Breast epithelium (tissue), 4 donors: ENCODE measurements at places on chromosomes 16 and 17.

GRCh38 chr17:77479372-77480198 lies 338.8 kb downstream of the SEC14L1 start:
- no peak for DNase-seq

DNA sequence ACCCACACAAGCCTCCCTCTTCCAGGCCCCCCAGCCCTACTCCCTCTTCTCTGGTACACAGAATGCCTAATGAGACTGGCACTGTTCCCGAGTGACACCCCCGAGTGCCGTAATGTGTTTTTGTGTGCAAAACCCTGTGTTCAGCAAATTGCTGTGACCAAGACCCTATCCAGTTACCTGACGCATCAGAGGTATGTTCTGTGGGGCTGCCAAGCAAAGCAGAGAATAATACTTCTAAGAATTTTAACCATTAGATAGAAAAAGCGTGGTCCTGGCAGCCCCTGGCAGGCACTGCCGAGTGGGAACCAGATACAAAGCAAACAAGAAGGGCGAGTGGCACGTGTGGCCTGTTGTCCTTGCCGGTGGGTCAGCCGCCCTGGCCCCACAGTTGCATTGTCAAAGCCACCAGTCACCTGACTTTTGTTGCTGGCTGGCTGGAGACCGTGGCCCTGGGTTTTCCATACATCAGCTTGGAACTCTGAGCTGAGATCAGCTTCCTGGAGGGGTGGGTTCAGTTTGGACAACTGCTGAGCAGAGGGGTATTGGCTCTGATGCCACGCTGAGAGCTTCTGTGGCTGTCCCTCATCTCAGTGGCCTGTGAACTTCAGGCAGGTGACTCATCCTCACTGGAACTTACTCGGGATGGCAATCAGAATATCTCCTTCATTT lies 69.1 kb upstream of the BRD7 start:
- DNase-seq, result no peak

GRCh38 chr17:73424571-73424970 lies 112.8 kb upstream of the CDC42EP4 start:
- DNase-seq, result no peak

GRCh38 chr17:40290629-40291280 lies 3.1 kb downstream of the CDC6 start:
- no peak for DNase-seq

- DNase-seq, result no peak
These were observed 5.9 kb upstream of the MAPK7 start for GRCh38 chr17:19372439-19372838.

DNA sequence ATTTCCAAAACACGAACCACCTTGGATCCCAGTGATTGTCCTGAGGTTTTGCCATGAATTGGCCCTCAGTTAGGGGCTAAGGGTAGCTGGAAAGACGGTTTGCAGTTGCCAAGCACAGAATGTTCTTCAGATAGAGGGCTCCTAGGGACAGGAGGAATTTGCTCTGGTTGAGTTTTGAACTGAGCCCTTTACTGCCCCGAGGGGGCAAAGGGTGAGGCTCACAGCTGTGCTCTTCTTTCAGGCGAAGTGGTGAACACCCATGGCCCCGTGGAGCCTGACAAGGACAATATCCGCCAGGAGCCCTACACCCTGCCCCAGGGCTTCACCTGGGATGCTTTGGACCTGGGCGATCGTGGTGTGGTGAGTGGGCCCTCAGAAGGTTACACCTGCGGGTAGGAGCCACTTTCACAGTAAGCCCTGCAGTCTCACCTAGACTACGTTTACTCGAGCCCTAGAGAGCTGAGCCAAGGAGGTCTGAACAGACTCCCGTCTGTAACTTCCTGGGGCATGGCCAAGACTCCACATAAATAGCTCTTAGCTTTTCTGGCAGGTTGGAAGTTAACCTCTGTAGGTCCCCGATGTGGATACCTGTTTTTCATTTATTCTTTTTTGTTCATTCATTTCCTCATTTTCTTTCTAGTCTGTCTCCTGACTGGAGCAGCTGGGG lies 32.5 kb downstream of the NMT1 start:
- peak; percentile 75 for DNase-seq

- DNase-seq, result no peak
These were observed 21.1 kb downstream of the CDR2 start for GRCh38 chr16:22353191-22353919.

DNA sequence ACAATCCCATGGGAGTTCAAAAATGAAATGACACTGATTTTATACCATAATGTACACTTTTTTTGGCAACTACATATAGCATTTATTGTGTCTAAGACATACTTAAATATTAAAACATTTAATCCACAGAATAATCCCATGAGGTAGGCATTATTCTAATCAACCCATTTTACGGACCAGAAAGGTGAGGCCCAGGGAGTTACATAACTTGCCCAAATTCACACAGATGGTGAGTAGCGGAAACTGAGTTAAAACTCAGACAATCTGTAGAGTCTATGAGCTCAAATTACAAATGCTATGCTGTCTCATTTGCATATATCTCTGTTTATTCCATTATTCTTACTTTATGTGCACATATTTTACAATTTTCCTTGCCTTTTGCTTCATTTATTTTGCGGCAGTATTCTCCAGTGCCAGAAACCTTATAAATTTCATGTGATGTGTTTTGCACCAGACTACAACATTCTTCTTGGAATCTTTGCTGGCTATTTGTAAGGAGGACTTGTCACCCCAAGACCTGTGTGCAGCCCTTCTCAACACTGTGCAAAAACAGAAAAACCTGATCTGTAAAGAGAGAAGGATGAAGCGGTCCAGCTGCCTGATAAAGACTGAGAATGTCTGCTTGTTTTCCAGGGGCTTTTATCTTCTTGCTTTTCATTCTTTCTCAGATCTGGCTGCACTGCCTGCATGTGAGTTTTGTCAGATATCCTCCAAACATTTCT lies 2.3 kb upstream of the ABCA9 start:
- DNase-seq, result no peak

DNA sequence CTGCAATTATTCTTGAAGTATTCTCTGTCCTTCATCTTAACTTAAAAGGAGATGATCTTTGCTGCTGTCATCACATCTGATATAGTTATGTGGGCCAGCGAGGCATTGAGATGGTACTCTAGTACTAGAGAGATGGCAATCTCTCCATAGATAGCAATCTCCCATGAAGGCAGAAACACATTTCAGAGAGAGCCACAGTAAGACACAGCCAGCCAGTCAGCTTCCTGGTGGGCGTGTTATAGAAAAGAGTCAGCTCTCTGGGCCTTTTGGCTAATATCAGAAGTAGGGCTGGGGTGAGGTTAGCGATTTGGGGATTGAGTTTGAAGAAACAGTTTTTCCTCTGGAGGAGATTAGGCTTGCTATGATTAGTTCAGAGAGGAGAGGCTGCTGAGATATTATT lies 22.6 kb upstream of the EFCAB13 start:
- no peak for DNase-seq

GRCh38 chr17:40431231-40431602 lies 12.0 kb upstream of the IGFBP4 start:
- DNase-seq, result peak; percentile 7

DNA sequence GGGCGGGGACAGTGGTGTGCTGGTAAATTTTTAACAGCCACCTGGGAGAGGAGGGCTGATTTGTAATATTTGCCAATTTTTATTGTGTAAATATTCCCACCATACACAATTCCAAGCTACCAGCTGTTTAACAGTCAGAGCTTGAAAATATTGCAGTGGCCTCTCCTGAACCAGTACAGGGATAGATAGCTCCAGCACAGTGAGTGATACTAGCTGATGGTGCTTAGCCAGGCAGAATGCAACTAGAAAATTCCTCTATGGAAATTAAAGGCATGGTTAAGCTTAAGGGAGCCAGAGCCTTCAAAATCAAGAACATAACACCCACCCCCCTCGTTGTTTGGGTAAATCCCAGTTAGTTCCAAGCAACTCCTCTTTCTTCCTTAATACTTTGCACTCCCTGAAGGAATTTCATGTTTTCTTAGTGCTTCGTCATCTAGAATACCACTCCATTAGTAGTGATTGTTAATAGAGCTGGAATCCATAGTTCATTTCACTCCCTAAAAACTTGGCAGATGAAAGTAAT lies 96.6 kb downstream of the CYB561 start:
- DNase-seq, result no peak

DNA sequence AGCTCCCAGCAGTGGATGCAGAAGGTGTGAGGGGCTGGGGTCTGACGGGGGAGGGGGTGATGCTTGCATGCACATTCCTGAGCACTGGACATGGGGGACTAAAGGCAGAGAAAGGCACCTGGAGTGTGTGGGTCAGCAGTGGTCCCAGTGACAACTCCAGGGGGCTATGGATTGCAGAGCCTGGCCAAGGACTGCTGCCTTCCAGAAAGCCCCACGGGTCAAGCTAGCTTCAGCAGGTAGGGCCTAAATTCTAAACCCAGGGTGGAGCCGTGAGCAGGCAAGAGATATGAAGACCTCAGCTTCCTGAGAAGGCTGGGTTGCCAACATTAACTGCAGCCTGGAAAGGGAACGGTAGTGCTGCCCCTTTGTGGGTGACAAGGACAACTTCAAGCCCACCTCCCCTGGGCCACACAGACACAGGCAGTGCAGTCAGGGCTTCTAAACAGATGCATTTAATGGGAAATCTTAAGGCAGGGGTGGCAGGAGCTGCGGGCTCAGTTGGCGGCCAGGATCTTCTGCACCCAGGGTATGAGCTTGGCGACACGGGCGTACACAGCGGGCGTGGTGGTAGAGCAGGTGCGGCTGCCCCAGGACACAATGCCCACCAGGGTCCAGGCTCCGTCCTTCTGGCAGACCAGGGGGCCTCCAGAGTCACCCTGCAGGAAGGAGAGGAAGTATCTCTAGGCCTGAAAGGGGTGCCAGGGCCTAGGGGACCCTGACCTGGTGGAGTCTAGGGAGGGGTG lies 3.1 kb downstream of the CTRB2 start:
- DNase-seq, result no peak

GRCh38 chr16:13997526-13997925 lies 73.6 kb upstream of the MRTFB start:
- DNase-seq, result no peak

DNA sequence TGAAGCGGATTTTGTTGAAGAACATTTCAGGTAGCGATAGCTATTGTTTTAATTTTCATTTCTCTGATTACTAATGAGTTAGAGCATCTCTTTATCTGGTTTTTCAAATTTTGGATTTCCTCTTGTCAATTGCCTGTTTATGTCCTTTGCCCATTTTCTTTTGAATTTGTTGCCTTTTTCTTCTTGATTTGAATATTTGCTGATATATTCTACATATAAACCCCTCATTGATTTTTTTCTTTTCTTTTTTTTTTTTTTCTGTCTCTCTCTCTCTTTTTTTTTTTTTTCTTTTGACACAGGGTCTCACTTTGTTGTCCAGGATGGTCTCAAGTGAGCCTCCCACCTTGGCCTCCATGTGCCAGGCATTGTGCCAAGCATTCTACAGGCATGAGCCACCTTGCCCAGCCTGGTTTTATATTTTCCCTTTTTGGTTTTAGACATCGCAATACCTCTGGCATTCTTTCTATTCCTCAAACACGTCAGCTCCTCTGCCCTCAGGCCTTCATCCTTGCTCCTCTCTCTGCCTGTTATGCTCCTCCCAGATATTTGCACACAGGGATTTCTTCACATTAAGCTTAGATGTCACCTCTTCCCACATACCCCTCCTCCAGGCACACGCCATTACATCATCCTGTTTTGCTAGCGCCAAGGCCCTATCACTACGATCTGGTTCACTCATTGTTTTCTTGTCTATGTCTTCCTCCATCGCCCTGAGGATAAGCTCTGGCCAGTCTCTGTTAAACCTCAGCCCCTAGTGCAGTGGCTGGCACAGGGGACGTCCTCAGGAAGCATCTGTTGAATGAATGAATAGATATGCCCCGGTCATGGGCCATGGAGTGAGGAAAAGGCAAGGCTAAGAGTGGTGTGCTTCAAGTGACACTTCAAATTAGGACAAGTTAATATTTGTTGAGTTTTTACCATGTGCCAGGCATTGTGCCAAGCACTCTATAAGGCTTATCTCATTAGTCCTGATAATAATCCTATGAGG lies 8.6 kb downstream of the SARM1 start:
- DNase-seq, result no peak

DNA sequence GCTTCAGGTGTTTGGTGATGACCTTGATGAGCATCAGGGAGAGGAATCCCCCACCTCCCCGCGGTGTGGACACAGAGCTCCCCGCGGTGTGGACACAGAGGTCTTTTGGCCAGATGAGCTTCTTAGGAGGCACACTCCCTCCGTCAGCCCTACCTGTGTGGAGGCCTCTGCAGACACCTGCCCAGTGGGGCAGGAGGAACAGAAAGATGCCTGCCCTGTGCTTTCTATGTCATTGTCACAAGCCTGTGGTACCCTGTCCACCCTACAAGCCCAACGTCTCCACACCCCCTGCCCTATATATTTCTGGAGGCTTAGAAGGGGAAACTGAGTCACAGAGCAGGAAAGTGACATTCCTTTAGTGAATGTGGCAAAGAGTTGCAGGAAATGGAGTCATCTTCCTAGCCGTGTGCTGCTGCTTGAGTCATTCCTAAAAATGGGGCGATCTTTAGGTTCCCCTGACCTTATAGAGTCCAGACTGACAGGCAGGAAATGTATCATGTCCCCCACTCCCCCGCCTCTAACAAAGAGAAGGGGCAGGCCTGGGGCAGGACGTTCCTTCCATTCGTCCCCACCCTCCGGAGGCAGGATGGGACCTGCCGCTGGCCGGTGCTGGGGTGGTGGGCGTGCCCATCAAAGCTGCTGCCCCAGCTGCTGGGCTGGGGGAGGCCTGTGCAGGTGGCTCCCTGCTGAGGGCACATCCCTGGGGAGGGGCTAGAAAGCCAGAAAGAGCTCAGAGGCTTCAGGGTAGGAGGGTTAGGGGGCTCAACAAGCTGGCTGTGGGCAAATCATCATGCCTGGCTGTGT lies 1.0 kb upstream of the C16orf74 start:
- no peak for DNase-seq

GRCh38 chr17:74212209-74212912 lies 1.0 kb upstream of the TTYH2 start:
- DNase-seq, result no peak

- DNase-seq, result no peak
These were observed 8.9 kb upstream of the MYL4 start for GRCh38 chr17:47200325-47200664.

GRCh38 chr16:84220851-84221250 lies 19.0 kb downstream of the KCNG4 start:
- DNase-seq, result no peak

- DNase-seq, result no peak
These were observed 16.8 kb upstream of the MMP2 start for GRCh38 chr16:55462241-55462640.

DNA sequence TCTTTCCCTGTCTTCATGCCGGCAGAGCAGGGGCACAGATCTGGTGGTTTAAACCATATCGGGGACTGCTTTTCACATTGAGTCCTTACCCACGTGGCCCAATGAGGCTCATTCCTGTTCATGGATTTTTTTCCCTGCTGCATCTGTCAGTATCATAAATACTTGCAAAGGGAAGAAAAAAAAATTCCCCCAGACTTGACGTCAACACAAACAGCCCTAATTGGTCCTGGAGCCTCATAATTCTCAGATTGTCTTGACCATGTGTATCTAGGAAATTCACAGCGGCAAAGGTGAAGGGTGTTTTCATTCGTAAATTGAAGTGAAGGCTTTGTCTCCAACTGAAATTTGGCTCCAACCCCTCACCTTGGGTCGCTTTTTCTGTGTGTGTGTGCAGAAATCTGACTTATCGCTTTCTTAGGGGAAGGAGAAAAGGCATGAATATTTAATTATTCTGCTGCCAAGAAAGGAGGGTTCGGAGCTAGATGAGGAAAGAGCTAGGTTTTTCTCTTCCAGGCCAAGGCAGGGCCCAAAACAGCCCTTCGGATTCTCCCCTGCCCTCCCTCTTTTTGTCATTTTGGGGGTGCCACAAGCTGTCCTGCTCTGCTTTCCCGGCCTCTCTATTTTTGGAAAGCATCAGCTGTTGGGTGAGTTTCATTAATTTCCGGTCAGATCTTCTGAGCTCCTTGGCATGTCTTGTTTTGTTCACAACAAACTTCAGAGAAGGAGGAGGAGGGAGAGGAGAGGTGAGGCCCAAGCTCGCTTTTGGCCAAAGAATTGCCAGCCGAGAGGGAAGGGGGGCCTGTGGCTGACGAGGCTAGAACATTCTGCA lies 17.8 kb upstream of the CIBAR2 start:
- DNase-seq, result peak; percentile 78
